Urinary bladder (tissue), 4 donors: ENCODE measurements at places on chromosomes 16 and 17. TPM values are rescaled to one million over a fixed set of nuclear protein-coding genes. Genes with fewer than 3 reads are reported as not detected.

DNA sequence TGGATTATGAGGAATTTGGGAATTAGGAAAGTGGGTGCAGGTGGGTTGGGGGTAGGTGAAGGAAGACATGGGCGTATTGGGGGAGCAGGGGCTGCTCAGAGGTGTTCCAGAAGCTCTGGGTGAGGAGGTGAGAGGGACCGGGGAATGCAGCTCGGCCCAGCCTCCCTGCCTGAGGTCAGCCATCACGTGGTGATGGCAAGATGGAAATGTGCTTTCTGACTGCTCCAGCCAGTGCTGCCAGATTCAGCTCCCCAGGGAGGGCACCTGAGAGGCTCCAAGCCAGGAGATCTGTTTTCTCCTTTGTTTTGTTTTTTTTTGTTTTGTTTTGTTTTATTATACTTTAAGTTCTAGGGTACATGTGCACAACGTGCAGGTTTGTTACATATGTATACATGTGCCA, 35.2 kb upstream of the STH start:
- no peak for DNase-seq

Gene CFAP119
- 3.1 TPM for polyA plus RNA-seq

Gene ENPP7
- not detected for polyA plus RNA-seq

DNA sequence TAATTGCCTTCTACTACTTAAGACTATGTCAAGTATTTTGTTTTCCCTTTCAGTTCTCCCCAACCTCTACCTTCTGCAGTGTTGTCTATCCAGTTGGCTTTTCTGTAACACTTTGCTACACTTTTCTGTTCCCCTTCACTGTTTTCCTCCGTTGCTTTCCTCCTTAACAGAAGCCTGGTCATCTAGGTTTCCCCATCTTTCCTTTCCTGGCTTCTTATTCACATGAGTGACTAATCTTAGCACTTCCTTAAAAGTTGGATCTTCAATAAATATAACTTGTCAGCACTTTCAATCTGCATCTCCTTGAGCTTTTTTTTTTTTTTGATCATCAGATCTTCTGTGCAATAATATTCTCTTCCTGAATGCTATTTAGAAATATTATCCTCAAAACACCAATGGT, 2.8 kb upstream of the SLFN11 start:
- DNase-seq: no peak

GRCh38 chr17:35641032-35641431, 53.9 kb downstream of the AP2B1 start:
- DNase-seq: no peak

Gene C16orf46
- polyA plus RNA-seq: 2.4 TPM

DNA sequence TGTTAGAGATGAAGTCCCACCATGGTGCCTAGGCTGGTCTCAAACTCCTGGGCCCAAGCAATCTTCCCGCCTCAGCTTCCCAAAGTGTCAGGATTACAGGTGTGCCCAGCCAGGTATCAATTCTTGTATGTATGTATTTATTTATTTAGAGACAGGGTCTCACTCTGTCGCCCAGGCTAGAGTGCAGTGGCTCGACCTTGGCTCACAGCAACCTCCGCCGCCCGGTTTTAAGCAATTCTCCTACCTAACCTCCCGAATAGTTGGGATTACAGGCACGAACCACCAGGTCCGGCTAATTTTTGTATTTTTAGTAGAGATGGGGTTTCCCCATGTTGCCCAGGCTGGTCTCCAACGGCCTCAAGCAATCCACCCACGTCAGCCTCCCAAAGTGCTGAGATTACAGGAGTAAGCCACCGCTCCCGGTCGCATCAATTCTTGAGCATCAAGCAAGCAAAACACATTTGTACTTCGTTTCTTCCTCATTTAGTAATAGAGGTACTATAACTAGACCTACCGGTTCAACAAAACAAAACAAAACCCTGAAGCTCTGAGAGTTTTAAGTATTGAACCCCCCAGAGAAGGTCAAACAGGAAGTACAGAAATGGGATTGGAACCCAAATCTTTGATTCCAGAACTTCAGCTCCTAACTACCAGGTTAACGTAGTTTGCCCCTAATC, 1.0 kb upstream of the ZNF500 start:
- DNase-seq: no peak

Gene CSHL1
- not detected for polyA plus RNA-seq

DNA sequence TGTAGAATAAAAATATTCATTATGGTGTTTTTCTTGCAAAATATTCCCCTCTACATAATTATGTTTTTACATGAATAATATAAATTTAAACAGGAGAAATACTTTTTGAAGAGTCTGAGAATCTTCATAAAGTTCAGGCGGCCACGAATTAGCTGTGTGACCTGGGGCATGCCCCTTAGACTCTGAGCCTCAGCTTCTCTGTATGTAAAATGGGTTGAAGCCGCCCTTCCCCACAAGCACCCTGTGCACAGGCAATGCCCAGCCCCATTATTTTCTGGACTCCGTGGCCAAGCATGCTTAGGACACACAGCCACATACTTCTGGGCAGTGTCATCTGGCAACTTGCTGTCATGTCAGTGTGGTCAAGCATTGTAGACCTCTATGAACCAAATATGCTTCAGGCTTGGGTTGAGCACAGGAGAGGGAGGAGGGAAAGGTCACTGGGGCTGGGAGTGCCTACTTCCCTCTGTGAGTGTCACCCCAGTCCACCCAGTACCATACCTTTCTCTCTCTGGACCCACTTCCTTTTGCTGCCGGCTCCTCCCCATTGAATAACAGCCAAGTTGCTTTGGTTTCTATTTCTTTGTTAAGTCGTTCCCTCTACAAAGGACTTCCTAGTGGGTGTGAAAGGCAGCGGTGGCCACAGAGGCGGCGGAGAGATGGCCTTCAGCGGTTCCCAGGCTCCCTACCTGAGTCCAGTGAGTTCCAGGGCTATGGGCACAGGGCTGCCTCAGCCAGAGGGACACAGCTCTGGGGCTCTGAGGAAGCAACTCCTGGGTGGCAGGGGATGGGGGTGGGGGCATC, at the start of gene LGALS9:
Gene LGALS9 (plus strand): TSS at position 582 of the 804 bp plus-strand sequence. CDS start 78 bp downstream, at position 660.
- no peak for DNase-seq

DNA sequence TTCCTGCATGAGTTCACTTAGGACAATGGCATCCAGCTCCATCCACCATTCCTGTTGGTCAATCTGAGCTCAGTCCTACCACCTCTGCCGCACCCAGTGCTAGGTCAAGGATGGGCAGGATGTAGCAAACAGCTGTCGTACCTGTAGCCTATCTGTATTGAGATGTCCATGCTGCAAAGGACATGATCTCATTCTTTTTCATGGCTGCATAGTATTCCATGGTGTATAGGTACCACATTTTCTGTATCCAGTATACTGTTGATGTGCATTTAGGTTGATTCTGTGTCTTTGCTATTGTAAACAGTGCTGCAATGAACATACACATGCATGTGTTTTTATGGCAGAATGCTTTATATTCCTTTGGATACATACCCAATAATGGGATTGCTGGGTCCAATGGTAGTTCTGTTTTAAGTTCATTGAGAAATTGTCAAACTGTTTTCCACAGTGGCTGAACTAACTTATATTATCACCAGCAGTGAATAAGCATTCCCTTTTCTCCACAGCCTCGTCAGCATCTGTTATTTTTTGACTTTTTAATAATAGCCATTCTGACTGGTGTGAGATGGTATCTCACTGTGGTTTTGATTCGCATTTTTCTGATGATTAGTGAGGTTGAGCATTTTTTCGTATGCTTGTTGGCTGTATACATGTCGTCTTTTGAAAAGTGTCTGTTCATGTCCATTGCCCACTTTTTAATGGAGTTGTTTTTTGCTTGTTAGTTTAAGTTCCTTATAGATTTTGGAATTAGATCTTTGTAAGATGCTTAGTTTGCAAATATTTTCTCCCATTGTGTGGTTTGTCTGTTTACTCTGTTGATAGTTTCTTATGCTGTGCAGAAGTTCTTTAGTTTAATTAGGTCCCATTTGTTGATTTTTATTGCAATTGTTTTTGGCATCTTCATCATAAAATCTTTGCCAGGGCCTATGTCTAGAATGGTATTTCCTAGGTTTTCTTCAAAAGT, 7.2 kb upstream of the MRTFB start:
- no peak for DNase-seq

Gene GNG13
- polyA plus RNA-seq: not detected

- no peak for DNase-seq
Observed at GRCh38 chr17:79803997-79804855, 7.3 kb upstream of the CBX8 start.

GRCh38 chr17:34054495-34054894, 200.6 kb upstream of the CCL2 start:
- no peak for DNase-seq

DNA sequence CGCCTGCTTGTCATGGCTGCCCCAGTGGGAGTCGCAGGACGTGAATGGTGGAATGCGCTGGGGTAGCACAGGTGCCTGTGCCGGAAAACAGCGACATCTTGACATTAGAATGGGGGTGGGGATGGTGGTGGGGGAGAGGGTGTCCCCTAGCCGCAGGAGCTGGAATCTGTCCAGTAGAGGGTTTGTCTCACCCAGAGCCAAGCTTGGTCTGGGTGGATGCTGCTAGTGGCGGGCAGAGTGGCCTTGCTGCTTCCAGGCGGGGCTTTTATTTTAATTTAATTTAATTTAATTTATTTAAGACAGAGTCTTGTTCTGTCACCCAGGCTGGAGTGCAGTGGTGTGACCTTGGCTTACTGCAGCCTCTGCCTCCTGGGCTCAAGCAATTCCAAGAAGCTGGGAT, 7.7 kb downstream of the BAIAP2 start:
- DNase-seq: no peak

DNA sequence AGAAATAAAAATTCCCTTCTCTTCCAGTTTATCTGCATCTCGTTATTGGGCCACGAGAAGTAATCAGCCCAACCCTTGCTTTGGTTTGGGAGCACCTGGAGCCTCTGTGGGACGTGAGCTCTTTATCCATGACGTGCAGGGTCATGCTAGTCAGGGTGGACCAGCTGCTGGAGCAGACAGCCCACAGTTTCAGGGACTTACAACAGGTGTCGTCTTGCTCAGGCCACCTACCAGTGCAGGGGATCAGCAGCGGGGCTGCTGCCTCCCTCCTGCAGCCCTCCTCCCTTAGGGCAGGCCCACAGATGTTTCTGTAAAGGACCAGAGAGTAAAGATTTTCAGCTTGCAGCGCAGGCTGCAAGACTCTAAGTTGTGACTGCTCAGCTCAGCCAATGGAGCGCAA, 16.9 kb downstream of the ADAD2 start:
- no peak for DNase-seq

Gene MSLN
- 0.41 TPM for polyA plus RNA-seq

GRCh38 chr17:69764146-69764545, 310.9 kb upstream of the KCNJ16 start:
- no peak for DNase-seq
